Activated naive CD8-positive, alpha-beta T cell treated with anti-CD3 and anti-CD28 coated beads, Interleukin-2, amount 50 U/mL, for 24 hours (primary cell): ENCODE measurements at places on chromosomes 16 and 17.
A peak's percentile ranks its signal among the peaks of the same experiment; 100 is the strongest.

GRCh38 chr16:64392456-64392855, 729.4 kb downstream of the CDH11 start:
- no peaks in the 10 kb centered on the region for H3K27me3 ChIP-seq
- H3K4me1 ChIP-seq, result no peaks in the 10 kb centered on the region
- no peak overlapping the region for H3K4me3 ChIP-seq
- DNase-seq, result no peak
- no peak overlapping the region for H3K27ac ChIP-seq

GRCh38 chr16:64952177-64952576, 169.7 kb downstream of the CDH11 start:
- H3K4me1 ChIP-seq, result no peaks in the 10 kb centered on the region
- H3K36me3 ChIP-seq, result no peaks in the 10 kb centered on the region
- H3K27ac ChIP-seq, result no peak overlapping the region
- DNase-seq, result no peak
- H3K27me3 ChIP-seq, result no peaks in the 10 kb centered on the region
- no peak overlapping the region for H3K4me3 ChIP-seq

GRCh38 chr16:70480127-70481105, 26.0 kb downstream of the FCSK start:
- DNase-seq, result no peak
- H3K36me3 ChIP-seq, result peaks cover 1% of the 10 kb centered on the region
- H3K27me3 ChIP-seq, result no peaks in the 10 kb centered on the region
- peaks cover 28% of the 10 kb centered on the region for H3K4me1 ChIP-seq

- H3K27ac ChIP-seq, result no peak overlapping the region
- H3K27me3 ChIP-seq, result no peaks in the 10 kb centered on the region
- H3K36me3 ChIP-seq, result no peaks in the 10 kb centered on the region
- no peak for DNase-seq
- H3K4me3 ChIP-seq, result no peak overlapping the region
- peaks cover 12% of the 10 kb centered on the region for H3K4me1 ChIP-seq
These were observed 69.9 kb downstream of the GSG1L start for GRCh38 chr16:27993587-27993986.

GRCh38 chr17:8031261-8031661, 7.6 kb upstream of the ALOX15B start:
- DNase-seq, result no peak
- H3K4me3 ChIP-seq, result no peak overlapping the region
- no peaks in the 10 kb centered on the region for H3K4me1 ChIP-seq

GRCh38 chr17:73358668-73359067, 46.9 kb upstream of the CDC42EP4 start:
- H3K27ac ChIP-seq, result no peak overlapping the region
- no peaks in the 10 kb centered on the region for H3K4me1 ChIP-seq
- no peak overlapping the region for H3K4me3 ChIP-seq
- H3K36me3 ChIP-seq, result no peaks in the 10 kb centered on the region
- no peak for DNase-seq

DNA sequence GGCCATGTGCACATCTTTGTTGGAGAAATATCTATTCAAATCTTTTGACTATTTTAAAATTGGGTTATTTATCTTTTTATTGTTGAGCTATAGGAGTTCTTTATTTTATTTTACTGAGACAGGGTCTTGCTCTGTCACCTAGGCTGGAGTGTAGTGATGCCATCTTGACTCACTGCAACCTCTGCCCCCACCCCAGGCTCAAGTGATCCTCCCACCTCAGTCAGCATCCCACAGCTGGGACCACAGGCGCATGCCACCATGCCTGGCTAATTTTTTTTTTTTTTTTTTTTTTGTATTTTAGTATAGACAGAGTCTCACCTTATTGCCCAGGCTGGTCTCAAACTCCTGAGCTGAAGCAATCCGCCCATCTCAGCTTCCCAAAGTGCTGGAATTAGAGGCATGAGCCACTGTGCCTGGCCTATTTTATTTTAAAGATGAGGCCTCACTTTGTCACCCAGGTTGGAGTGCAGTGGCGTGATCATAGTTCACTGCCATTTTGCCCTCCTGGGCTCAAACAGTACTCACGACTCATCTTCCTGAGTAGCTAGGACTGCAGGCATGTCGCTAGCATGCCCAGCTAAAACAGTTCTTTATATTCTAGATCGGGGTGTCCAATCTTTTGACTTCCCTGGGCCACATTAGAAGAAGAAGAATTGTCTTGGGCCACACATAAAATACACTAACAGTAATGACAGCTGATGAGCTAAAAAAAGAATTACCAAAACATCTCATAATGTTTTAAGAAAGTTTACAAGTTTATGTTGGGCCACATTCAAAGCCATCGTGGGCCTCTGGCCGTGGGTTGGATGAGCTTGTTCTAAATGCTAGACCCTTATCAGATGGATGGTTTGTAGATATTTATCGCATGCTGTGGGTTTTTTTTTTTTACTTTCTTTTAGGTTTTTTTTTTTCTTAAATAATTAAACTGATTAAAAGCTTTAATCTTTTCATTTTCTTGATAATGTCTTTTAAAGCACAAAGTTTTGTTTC, 13.7 kb downstream of the TENT4B start:
- peaks cover 3% of the 10 kb centered on the region for H3K36me3 ChIP-seq
- H3K4me3 ChIP-seq, result peak overlapping the region; percentile 56
- H3K27me3 ChIP-seq, result no peaks in the 10 kb centered on the region
- peak overlapping the region; percentile 78 for H3K27ac ChIP-seq
- DNase-seq, result peak; percentile 33
- peaks cover 68% of the 10 kb centered on the region for H3K4me1 ChIP-seq
